ENCODE measurements at places on chromosomes 3 and 15. TPM values are rescaled to one million over a fixed set of nuclear protein-coding genes. Genes with fewer than 3 reads are reported as not detected.
A peak's percentile ranks its signal among the peaks of the same experiment; 100 is the strongest.

GRCh38 chr15:23687143-23687470, at the start of gene NDN:
Gene NDN (minus strand): TSS chr15:23687305. CDS start chr15:23687217, 88 bp downstream.
- peak; percentile 72 for DNase-seq

DNA sequence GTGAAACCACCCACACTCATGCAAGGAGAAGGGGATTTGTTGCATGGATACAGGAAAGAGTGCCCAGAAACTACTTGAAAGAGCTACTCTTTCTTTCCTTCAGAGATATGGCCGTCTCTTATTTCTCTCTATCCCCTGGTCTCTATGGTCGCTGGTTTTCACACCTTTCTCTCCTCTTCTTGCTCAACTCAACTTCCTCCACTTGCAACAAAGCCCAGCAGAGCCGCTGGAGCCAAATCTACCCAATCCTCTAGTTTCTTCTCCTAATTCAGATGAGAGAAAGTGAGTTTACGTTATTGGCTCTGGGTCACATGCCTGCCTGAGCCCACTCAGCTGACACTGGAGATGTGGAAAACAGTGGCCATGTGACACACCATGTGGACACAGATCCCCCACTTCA, 215.2 kb downstream of the OSBPL10 start:
- DNase-seq, result no peak

DNA sequence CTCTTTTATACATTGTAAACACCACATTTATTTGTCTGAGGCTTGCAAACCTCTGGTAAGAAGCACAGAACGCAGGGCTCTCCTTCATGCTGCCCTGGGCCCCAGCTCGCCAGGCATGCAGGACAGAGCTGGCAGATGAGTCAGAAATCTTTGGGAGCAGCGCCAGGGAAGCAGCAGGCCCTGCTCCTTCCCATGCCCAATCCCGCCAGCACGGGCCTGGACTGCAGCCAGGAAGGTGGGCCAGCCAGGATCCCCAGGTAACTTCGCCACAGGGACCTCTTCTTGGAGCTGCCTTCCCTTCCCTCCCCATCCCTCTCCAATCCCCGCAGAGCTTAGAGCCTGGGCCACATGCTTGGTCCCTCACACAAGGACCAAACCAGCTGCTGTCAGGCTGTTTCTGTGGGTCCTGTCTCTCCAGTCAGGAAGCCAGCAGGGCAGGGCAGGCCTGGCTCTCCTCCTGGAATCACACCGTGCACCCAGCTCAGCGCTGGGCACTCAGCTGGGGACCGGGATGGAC, 8.8 kb downstream of the STOML1 start:
- DNase-seq, result peak; percentile 94

DNA sequence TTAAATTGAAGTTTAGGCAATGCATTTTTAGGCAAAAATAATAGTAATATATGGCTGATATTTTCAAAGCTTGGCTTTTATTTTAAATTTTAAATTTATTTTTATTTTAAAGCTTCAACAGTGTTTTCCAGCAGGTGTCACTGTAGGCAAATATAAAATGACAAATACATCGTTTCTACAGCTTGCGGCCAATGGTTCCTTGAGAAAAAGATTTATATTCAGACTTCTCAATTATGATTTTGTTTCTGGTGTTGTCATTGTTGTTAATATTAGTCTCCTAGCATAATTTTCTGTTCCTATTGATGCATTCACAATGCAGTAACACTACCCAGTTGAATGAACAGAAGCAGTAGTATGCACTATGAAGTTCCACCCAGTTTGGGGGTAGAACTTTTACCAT, 220.7 kb upstream of the DNAJC19 start:
- peak; percentile 44 for DNase-seq

The CGGBP1 gene
- 51.1 TPM for total RNA-seq

The FOXL2 gene
- 3.7 TPM for total RNA-seq
